CD4-positive, alpha-beta T cell treated with Interleukin-15 for 1 hour (primary cell): ENCODE measurements at places on chromosomes 2 and 18.
A peak's percentile ranks its signal among the peaks of the same experiment; 100 is the strongest.

- no peak for DNase-seq
These were observed 31.3 kb downstream of the SNED1 start for GRCh38 chr2:241029599-241030332.

- no peak for DNase-seq
These were observed 223.1 kb downstream of the CALCRL start for GRCh38 chr2:187224989-187225388.

- DNase-seq, result no peak
These were observed 108.9 kb upstream of the ITGA4 start for GRCh38 chr2:181348107-181348837.

DNA sequence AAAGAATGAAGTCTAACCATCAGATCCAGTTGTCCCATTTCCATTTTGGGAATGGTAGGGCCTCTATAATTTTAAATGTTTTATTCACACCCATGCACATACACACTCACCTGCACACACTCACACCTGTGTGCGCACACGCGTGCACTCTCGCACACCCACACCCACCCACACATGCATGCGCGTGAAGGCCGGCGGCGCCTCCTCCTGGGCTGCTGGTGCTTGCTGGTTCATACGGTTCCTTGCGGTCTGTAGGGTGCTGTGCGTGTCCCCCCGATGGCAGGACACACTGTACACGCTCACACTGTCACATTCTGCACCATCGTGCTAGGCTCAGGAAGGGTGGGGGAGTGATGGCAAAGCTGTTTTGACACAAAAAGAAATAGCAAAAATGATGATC lies 63.2 kb downstream of the TSHZ1 start:
- no peak for DNase-seq

GRCh38 chr2:230400454-230400853 lies 15.5 kb upstream of the SP100 start:
- DNase-seq, result no peak

DNA sequence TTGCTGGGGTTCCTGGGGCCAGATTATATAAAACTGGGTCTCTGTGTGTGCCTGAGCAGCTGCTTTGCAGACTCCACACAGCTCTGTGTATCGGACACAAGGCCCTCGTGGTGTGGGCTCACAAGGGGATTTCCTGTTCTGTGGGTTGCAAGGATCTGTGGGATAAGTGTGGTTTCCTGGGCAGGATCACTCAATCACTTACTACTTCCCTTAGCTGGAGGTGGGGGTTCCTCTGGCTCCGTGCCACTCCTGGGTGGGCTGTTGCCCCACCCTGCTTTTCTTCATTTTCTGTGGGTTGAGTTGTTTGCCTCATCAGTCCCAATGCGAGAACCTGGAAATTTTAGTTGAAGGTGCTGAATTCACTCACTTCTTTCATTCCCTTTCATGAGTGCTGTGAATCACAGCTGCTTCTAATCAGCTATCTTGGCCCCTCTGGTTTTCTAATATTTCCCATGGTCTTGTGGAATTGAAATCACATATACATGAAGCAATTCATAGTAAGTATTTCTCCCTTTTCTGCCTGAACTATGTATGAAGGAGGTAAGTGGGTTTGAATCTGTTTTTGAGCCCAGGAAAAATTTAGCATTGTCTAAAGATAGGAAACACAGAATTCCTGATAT lies 196.3 kb downstream of the DCDC2C start:
- DNase-seq, result no peak

- no peak for DNase-seq
These were observed 52.4 kb upstream of the UPP2 start for GRCh38 chr2:158049129-158049855.

DNA sequence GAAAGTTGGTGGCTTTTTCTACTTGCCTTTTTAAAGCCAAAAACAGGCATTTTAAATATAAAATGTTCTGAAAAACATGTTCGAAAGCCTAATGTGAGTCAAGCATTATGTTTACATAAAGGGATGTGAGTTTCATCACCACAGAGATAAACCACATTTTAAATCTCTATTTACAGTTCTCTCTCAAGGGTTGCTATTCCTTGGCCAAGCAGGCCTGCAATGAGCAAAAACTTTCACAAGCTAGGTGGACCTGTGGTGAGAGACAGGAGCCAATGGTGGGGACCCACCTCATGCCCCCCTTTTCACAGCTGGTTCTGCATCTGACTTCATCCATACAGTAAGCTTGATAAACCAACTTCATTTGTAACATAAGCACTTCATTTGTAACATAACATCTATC lies 65.1 kb downstream of the CUL3 start:
- peak; percentile 18 for DNase-seq

DNA sequence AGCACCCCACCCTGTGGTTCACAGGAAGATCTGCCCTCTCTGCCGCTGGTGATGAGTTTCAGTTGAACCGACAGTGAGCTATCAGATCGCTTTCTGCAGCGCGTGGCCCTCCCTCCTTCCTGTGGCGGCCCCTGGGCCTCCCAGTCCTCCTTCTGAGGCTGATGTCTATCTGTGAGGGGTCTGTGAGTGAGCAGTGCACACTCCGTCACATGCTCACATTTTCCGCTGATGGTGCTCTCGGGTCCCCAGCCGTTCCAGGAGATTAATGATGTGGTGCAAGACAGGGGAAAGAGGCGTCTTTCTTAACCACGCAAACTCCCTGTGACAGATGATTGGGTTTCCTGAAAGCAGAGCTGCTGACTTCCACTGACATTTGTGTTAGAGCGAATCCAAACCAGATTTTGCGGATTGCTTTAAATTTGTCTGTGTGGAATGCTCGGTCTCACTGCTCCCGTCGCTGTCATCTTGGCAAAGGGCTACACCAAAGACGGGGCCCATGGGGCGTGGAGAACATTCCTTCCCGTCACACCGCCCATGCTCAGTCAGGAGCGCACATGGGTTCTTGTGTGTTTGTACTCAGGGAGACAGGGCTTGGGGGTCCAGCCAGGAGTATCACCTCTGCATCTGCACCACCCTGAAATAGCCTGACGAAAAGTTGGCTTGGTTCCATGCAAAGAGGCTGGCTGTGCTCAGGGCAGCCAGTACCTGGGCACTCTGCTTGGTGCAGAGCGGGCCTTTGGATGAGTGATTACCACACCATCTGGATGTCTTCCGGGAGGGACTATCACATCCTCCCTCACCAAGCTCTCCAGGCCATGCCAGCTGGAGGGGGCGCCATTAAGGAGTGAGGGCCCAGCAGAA lies 154.7 kb upstream of the HS6ST1 start:
- no peak for DNase-seq

GRCh38 chr18:45139478-45139877 lies 458.8 kb downstream of the SETBP1 start:
- no peak for DNase-seq

DNA sequence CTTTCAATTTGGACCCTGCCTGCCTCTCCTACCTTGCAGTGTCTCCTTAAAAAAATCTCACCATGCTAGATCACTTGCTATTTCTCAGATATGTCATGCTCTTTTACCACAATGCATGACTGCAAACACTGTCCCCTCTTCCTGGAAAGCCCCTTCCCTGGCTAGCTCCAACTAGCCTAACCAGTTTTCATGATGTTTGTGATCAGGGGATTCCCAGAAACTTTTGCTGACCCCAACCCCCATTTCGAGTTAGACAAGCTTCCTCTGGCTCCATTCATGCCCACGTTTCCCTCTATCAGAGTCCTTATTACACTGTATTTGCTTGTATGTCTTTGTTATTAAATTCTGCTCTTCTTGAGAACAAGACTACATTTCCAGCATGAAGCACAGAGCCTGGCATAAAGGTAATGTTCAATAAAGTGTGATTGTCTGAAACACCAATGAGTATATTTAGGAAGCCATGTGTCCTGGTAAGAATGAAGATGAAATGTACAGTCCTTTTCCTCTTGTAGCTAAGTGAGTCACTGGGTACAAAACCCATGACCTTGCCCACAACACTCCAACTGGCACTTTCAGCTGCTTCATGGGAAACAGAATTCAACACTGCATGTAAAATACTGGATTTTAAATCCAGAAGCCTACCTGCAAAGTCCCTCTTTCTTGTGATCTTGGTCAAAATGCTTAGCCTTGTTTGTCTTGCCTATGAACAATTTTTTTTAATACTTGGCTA lies 62.0 kb upstream of the ATL2 start:
- DNase-seq, result no peak

DNA sequence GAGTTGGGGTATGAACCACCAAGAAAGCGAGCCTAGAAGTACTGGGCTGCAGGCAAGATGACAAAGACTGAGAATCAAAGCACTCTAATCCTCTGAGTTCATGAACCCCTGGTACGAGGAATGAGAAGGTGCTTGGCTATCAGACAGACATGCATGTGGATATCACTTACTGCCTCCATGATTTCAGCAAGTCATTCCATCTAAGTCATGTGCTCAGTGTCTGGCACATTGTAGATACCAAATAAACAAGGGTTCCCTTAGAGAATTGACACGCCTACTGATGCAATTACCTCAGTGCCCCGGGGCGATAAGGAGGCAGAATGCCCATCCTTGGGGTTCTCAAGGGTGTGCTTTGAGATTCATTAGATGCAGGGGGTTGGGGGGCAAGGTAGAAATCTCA lies 125.6 kb upstream of the PKDCC start:
- no peak for DNase-seq

DNA sequence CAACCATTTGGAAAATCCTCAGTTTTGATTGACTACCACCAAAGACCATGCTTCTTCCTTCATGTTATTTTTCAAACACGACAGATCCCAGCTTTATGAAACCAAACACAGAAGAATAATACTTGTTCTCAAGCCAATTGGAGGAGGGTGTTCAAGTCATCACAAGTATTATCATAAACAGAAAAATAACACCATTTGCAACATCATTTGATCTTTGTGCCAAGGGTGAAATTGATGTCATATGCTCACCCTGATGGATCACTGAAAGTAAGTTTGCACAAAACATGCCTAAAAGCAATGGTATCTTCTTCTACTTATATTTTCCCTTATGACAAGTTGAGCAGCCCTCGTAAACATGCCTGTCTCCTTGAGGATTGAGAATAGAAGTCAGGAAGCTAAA lies 448.0 kb upstream of the ZEB2 start:
- no peak for DNase-seq

GRCh38 chr18:44584900-44585299 lies 95.8 kb upstream of the SETBP1 start:
- no peak for DNase-seq

GRCh38 chr18:78666666-78667335 lies 312.8 kb upstream of the SALL3 start:
- DNase-seq, result no peak

- no peak for DNase-seq
These were observed 80.3 kb downstream of the INSIG2 start for GRCh38 chr2:118168615-118169014.

DNA sequence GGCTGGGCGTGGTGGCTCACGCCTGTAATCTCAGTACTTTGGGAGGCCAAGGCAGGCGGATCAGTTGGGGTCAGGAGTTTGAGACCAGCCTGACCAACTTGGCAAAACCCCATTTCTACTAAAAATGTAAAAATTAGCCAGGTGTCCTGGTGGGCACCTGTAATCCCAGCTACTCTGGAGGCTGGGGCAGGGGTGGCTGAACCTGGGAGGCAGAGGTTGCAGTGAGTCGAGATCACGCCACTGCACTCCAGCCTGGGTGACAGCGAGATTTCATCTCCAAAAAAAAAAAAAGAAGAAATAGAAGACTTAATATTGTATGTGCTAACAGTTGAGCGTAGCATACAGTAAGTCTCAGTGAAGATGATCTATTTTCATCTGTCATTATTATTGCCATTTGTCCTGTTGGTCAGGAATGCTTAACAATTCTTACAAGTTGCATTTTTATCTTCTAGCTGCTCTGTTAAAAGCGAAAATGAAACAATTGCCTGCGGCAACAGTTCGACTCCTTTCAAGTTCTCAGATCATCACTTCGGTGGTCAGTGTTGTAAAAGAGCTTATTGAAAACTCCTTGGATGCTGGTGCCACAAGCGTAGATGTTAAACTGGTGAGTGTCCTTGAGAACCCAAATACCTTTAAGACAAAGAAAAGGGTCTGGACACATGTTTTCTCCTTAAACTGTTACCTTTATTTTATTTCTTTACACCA lies 7.2 kb downstream of the PMS1 start:
- no peak for DNase-seq

DNA sequence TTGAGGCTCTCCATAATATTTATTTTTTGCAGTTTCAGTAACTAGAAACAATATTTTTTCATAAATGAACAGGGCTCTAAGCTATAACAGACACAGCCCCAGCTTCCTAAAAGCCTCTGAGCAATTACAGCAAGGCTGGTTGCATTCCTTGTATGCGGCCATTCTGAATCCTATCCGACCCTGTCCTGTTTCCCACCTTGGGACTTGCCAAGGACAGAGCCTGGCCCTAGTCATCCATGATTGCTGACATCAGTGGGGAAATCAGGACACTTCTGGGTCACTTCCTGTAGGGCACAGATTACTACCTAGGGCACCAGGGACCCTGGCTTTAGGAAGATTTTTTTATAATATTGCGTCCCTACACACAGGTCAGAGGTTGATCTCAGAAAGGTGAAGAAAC lies 5.5 kb downstream of the TMEM177 start:
- no peak for DNase-seq

GRCh38 chr2:236093134-236093533 lies 75.1 kb downstream of the GBX2 start:
- DNase-seq, result no peak

GRCh38 chr2:172099472-172100079 lies 3.1 kb downstream of the DLX2 start:
- no peak for DNase-seq

DNA sequence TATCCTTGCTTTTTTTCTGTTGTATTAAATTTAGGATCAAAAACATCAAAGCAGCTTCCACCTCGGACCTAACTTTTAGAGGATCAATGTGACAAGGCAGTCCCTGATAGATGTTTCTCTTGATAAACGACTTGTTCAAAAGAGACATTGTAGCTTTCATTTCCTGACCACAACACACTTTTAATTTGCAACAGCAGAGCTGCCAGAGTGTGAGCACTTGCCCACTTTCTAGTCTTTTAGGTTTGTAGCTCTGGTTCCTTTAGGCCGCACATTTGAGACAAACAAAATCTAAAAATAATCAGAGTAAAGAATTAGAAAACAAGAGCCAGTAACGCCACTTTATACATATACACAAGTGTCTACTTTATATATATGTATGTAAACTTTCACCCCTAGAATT lies 3.1 kb downstream of the FIGN start:
- no peak for DNase-seq

- no peak for DNase-seq
These were observed 55.2 kb upstream of the SEMA4C start for GRCh38 chr2:96924775-96925747.

- no peak for DNase-seq
These were observed 27.5 kb downstream of the ARHGAP25 start for GRCh38 chr2:68762100-68762499.

DNA sequence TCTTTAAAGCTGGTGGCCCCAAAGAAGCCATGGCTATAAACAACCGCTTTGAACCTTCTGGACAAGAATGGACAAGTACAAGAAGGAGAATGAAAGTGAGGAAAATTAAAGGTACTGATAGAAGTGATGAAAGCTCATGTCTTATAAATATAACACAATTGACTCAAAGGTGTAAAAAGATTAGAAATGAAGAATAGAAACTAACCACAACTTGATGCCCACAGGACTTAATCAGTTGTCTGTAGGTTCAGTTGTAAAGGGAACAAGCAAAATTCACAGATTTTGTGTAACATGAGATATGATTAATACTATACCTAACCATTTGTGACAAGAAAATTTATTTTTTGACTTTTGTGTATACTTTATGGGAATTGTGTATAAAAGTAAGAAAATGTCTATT lies 135.7 kb downstream of the NUP35 start:
- DNase-seq, result no peak

- DNase-seq, result no peak
These were observed 27.9 kb downstream of the GPD2 start for GRCh38 chr2:156464106-156464505.

- no peak for DNase-seq
These were observed at the start of gene TTN for GRCh38 chr2:178807227-178808008. Gene TTN, minus strand, starts transcription at chr2:178807423. Its CDS starts 2,781 bp downstream, at chr2:178804642.

- no peak for DNase-seq
These were observed 248.5 kb downstream of the TMEM182 start for GRCh38 chr2:103010306-103010705.
